Inflammatory macrophage (primary cell): ENCODE measurements at places on chromosomes 11 and 22.

GRCh38 chr11:12478743-12479142 lies 101.4 kb downstream of the PARVA start:
- no peak for DNase-seq

DNA sequence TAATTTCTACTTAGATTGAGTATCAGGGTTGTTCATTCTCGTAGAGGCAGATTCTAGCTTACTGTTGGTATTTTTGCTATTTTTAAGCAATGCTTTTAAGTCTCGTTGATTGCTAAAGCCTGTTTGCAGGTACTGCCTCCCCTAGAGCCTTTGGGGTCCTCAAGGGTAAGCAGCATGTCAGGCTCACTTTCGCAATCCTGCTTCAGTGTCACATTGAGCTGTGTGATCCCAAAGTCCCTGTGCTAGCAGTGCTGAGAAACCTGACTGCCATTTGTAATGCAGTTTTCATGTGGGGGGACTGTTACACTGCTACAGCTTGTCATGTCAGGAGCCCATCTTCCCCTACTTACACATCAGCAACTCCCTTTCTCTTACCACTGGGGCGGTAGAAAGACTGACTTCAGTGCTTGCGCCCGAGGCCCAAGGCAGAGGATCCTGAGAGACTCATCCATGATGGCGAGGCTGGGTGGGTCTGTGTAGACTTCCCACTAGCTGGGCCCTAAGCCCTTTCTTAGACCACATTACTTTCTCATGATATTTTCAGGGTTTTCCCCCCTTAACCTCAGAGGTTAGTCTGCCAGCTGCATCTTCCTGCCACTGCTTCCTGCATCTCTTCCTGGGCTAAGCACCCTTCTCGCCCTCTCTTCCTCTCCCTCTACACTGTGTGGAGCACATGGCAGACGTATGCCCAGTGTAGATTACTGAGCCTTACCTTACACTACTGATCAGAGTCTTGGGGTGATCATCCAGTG lies 40.8 kb upstream of the ST14 start:
- no peak for DNase-seq

GRCh38 chr11:66330931-66331330 lies 5.3 kb downstream of the RIN1 start:
- DNase-seq: no peak

- DNase-seq: no peak
Measured at GRCh38 chr11:118853678-118854077, 30.0 kb upstream of the CXCR5 start.

- no peak for DNase-seq
Measured at GRCh38 chr22:23847991-23848864, 9.4 kb upstream of the DERL3 start.

DNA sequence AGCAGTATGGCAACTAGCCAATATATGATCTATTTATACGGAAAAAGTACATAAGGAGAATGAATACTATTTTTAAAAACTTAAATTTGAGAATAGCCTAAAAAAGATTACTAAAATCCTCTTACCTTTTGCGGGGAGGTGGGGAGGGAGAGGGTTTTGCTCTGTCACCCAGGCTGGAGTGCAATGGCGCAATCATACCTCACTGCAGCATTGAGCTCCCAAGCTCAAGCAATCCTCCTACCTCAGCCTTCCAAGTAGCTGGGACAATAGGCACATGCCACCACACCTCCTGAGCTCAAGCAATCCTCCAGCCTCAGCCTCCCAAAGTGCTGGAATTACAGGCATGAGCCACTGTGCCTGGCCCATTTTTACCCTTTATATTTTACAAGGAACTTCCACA lies 82.0 kb downstream of the TTC28 start:
- DNase-seq: no peak

- no peak for DNase-seq
Measured at GRCh38 chr11:86459682-86460460, 85.2 kb downstream of the CCDC81 start.

DNA sequence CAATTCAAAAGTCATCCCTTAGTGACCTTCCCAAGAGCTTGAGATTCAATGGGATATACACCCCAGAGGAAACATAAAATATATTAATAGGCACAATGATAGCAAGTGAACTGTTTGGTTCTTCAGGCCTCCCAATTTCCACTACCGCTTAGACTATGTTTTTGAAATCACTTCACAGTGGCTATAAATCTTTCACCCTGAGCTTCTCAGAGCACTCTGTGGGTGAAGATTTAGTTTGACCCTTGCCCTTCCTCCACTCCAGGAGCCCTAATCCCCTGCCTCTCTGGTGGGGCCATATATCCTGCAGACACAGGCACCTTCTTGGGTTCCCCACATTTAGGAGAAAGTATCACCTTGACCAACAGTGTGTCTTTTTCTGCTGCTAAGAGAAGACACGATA lies 186.9 kb upstream of the PITPNB start:
- no peak for DNase-seq

DNA sequence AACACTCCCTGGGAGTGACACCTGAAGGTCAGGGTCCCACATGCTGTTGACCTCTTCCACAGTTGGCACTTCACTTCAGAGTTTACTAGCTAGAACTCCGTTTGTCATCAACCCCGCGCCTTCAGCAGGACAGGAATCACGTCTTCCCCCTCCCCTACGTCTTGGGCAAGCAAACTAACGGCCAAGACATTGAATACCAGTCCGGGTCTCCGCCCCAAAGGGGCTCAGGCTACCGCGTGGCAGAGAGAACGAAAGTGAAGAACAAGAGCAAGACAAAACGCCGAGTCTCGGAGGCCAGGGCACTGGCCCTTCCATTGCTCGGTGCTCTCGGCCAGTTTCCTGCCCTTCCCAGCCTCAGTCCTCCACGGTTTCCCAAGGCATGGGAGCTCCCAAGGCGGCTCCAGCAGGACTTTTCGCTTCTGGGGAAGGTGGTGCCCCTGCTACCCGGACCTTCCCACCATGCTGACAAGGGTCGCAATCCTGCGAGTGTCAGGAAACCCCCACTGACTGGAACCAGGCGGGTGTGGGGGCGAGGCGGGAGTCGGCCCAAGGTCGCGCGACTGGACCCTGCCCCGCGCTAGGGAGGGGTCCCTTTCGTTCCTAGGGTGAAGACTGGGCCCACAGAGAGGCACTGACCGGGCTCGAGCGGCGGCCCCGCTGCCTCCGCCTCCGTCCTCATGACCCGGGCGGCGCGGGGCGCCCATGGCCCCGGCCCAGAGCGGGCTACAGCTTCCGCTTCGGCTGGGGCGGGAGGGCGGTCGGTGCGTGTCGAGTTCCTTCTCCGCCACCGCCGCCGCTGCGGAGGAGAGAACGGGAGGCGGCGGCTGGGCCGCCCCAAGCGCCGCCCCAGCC lies at the start of gene GUCD1:
GUCD1 (minus strand) TSS at position 826 of the 852 bp plus-strand sequence; CDS start at position 679, 147 bp downstream.
- DNase-seq: peak; percentile 40

DNA sequence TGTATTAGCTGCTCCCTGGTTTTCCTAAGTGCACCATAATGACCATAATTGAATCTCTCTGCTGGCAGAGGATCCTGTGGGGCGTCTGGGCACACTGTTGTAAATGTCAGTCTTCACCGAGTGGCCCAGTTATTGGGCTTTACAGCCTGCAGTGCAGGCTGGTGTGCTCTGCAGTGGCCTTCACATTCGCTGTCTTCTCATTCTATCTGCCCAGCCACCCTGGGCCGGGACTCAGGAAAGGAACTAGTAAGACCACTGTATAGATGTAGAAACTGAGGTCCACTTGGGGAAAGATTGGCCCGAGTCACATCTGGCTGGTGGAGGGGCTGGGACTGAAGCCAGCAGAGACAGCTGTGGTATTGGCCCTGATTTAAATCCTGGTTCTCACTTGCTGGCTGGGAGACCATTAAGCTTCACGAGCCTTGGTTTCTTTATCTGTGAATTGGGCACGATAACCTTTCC lies 49.3 kb downstream of the TSPAN18 start:
- no peak for DNase-seq

DNA sequence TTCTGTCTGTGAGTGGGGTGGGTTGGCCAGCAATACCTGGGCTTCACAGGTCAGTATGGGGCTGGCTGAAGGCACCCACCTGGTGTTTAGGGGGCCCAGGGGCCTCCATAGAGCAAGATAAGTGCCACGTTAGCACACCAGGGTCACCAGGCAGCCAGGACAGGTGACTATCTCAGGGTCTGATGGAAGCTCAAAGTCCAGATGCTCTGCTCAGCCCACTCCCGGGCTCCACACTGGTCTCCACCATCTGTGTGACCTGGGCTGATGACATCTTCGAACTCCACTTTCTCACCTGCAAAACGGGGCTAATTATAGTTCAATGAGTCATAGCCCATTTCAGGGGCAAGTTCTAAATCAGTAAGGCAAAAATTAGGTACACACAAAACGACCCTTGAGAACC lies 39.4 kb upstream of the PRDM11 start:
- DNase-seq: no peak

DNA sequence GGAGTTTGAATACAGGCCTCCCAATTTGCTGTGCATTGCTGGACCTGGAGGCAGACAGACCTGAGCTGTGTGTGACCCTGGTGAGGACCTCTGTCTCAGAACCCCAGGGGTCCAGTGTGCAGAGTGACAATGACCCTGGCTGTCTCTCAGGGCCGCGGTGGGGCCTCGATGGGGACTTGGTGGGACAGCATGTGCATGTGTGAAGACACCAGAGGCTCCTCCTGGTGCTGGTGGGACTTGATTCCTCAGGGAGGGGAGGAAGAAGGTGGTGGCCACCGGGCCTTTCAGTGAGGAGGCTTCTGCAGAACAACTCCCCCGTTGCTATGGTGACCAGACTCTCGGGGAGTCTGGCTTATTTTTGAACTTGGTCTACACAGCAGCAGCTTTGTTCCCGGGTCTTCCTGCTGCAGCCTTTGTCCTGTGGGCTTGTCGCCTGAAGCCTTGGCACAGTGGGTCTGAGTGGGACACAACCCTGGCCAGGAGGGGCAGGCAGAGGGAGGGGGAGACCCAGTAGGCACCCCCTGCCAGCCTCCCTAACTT lies 35.3 kb downstream of the MCM5 start:
- DNase-seq: no peak

- no peak for DNase-seq
Measured at GRCh38 chr11:122100756-122101080, 15.3 kb downstream of the BLID start.

GRCh38 chr11:72617080-72617762 lies 57.0 kb downstream of the PDE2A start:
- no peak for DNase-seq

GRCh38 chr11:104073950-104074705 lies 37.7 kb downstream of the DDI1 start:
- peak; percentile 60 for DNase-seq

- no peak for DNase-seq
Measured at GRCh38 chr11:118364956-118365615, 5.7 kb downstream of the UBE4A start.

DNA sequence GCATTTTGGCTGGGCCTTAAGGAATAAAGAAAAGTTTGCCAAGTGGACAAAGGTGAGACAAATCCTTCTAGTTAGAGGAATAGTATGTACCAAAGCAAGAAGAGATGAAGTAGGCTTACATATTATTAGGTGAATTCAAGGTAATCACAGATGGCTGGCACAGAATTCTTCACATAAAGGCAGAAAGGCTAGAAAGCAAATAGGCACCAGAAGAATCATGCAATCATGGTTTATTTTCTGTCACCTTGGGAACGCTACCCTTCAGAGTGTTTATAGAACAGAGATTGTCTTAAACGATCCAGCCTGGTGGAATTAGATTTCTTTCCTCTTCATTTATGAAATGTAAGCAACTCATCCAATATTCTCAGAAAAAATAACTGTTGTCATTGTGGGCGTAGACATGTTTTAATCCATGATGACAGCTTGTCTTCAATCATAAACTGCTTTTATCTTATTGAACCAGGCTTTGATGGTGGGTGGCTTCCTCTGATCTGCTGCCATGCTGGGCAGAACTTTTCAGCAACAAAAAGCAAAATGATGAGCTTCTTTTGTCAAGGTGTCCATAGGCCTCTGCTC lies 49.0 kb upstream of the CSNK2A3 start:
- DNase-seq: no peak

- DNase-seq: no peak
Measured at GRCh38 chr11:107157146-107157808, 139.0 kb upstream of the GUCY1A2 start.

DNA sequence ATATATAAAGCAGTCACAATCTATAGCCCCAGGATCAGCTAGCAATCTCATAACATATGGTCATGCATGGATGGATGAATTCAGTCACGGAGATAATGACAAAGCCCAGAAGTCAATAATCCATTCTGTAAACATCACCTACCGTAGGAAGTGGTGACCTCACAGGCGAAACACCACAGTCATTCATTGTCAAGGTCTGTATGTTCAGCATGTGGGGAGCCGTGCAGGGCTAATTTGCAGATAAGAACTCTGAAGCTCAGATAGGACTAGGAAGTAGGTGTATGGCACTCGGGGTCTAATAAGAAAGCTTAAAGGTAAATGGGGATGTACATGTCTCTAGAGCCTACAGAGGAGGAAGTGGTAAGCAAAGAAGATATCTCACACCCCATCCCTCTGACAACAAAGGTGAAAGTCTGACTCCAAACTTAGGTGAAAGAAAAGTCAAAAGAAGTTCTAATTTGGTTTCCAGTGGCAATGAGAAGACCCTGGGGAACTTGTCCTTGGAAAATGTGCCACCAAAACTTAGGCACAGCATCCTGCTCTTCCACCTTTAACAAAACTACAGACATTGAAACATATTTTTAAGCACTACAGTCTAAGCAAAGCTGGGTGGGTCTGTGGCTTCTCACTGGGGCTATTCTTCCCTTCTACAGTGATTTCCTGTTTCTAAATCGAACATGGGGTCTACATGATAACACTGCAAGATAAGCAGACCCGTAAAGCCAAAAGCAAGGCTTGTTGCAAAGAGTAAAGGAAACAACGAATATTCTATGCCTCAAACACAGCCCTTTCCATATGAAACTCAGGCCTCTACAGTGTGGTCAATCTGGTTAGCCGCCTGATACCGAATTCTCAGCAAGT lies 5.2 kb downstream of the CRTAM start:
- no peak for DNase-seq

GRCh38 chr11:111350811-111351210 lies 28.3 kb downstream of the POU2AF1 start:
- no peak for DNase-seq

DNA sequence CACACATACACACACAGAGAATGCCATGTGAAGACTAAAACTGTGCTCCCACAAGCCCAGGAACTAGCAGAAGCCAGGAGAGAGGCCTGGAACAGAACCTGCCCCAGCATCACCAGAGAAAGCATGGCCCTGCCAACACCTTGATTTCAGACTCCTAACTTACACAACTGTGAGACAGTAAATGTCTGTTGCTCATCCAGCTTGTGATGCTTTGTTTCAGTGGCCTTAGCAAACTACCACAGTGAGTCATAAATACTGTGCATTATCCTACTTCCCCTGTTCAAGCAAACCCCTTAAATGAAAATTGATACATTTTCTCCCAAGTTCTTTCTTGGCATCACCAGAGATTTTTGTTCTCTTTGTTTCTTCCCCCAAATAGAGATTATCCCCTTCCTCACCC lies 1539.4 kb upstream of the TENM4 start:
- no peak for DNase-seq

GRCh38 chr11:7490535-7490934 lies 5.2 kb downstream of the OLFML1 start:
- DNase-seq: no peak

DNA sequence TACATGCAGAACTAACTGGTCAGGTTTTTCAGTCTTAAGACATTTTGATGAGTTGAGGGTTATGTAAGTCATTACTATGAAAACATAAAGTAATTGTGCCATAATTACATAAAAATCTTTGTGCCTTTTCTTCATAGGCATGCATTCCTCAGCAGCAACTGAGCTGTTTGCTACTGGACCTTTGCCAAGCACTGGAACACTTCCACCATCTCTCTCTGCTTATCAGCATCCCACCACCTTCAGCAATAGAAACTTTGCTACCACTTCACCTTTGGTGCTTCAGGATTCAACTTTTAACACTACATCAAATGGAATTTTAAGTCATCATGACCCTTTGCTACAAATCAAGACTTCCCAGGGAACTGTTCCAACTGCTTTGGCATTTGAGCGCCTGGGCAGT lies 39.0 kb downstream of the QSER1 start:
- DNase-seq: no peak
